ENCODE measurements at places on chromosomes 2 and 18. TPM values are rescaled to one million over a fixed set of nuclear protein-coding genes. Genes with fewer than 3 reads are reported as not detected.

Gene LYG1
- 0.58 TPM for total RNA-seq

- H3K36me3 ChIP-seq: no peaks in the 10 kb centered on the region
- peaks cover 23% of the 10 kb centered on the region for H3K4me1 ChIP-seq
- no peak overlapping the region for H3K27ac ChIP-seq
- no peak for DNase-seq
- H3K27me3 ChIP-seq: no peaks in the 10 kb centered on the region
Observed at GRCh38 chr2:43133708-43134570, 92.5 kb downstream of the ZFP36L2 start.

DNA sequence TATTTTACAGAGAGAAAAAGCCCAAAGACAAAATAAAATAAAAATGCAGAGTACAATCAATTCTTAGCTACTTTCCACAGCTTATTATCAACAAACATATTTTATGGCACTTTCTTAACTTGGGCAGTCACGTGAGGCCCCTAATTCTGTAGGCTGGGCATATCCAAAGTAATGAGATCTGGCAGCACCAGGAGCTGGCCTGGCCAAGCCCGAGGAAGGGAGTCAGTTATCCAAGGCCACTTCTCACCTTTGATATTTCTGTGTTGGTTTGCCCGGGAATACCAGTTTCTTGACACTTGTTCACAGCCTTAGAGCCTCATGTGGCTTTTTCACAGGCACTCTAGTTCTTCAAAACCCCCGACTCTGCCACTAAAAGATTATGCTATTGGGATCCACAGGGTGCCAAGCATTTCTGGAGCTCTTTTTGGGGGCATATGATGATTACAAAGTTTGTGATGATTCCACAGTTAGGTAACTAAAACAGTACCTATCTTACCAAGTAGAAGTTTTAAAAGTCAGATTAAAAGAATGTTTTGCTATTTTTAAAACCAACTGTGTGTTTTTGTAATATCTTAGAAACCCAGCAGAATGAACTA lies 90.4 kb downstream of the MEP1B start:
- no peak overlapping the region for H3K4me3 ChIP-seq
- no peaks in the 10 kb centered on the region for H3K36me3 ChIP-seq
- no peak overlapping the region for H3K27ac ChIP-seq
- peaks cover 12% of the 10 kb centered on the region for H3K4me1 ChIP-seq

DNA sequence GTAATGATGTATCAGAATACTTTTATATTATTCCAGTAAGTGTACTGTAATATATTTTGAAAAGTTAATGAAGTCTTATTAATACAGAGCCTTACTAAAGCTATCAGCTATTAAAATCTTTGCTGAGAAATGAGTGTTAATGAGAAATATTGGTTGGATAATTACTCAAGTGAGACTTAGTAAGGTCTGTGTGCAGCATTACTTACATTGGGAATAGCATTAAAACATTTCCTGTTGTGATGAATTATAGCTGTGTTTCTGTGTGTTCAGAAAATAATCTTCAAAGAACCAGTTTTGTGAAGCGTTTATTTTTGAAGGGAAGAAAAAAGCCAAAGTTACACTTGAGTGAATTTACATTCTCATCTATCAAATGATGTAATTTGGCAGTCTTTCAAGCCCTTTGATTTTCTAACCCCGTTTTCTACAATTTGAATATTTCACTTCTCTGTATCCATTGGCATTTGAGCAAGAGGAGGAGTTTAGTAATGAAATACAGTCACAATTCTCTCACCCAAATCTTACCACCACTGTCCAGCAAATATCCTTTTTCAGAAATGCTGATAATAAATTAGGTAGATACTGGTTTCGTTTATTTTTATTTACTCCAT lies 123.5 kb upstream of the BOD1L2 start:
- DNase-seq: no peak
- H3K27me3 ChIP-seq: no peaks in the 10 kb centered on the region
- no peak overlapping the region for H3K4me3 ChIP-seq
- no peak overlapping the region for H3K27ac ChIP-seq
